ENCODE measurements at places on chromosomes 11 and 22.

DNA sequence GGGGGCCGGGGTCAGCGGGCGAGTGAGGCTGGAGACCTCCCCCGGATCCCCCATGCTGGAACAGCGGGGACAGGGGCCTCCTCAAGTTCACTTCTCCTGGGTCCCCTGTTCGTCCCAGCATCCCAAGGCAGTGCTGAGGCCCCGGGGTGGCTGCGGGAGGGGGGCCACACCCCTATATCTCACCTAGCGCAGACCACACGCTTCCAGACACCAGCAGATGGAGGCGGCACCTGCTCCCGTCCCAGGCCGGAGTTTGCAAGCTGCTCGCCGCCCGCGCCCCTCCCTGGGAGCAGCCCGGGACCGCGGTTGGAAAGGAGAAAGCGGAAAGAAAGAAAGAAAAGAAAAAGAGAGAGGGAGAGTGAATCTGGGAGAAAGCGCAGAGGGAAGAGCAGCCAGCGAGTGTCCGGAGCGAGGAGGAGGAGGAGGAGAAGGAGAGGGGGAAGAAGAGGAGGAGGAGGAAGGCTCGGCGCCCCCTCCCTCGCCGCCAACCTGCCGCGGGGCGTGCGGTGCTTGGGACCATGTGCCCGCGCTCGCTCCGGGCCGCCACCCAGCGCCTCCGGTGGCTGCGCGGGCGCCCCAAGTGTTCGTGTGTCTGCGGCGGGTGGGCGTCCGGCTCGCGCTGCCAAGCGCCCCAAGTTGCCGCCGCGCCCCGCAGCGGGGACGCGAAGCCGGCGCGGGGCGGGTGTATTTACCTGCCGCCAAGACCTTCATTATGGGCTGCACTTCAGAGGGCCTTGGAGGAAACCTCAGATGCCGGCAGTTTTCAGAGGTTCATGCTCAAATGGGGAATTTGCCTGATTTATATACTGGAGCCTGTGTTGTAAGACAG lies at the start of gene LIF:
TSS of gene LIF (minus strand) at position 775 of the 829 bp plus-strand sequence. CDS start at position 711, 64 bp downstream.
- no peak for DNase-seq

DNA sequence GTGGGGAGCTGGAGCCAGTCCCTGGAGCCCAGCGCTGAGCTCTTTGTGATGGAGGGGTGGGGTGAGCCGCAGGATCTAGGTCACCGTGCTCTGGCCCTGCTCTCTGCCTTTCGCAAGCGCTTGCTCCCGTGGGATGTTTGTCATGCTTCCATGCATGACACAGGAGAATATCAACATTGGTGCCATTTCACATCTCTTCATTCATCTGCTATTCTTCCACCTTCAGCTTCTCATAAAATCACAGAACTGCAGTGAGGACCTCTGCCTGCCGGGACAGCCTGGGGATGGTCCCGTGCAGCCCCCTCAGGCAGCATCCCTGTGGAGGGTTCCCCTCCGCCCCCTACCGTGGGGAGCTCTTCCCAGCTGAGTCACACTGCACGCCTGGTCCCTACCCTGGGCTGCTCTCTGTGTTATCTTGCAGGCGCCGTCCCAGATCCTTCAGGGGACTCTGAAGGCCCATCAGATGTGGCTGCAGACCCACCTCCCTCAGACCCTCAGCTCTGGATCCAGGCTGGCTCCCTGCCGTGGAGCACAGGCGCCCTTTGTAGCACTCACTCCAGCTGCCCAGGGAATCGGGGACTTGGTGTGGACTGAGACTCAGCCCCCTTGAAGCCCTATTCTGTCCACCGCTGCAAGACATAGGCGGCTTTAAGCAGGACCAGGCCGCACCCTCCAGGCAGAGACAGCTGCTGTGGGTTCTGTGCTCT lies 5.1 kb upstream of the SEPTIN5 start:
- DNase-seq, result no peak

GRCh38 chr11:1498262-1498661 lies 11.7 kb upstream of the MOB2 start:
- no peak for DNase-seq

- no peak for DNase-seq
Observed at GRCh38 chr11:83649528-83649855, 363.3 kb upstream of the CCDC90B start.
